ENCODE measurements at places on chromosomes 5 and 9. TPM values are rescaled to one million over a fixed set of nuclear protein-coding genes. Genes with fewer than 3 reads are reported as not detected.

Gene PALM2AKAP2
- 0.53 TPM for total RNA-seq

Gene ENTPD8
- 0.86 TPM for total RNA-seq

Gene SLC34A1
- total RNA-seq = not detected

Gene NFIB
- total RNA-seq = 5.8 TPM

Gene ENTREP1
- not detected for total RNA-seq

Gene DTWD2
- 2.1 TPM for total RNA-seq

Gene MEGF10
- total RNA-seq = not detected

Gene C8G
- not detected for total RNA-seq

Gene CARD6
- total RNA-seq = 4.9 TPM

Gene BTNL8
- not detected for total RNA-seq

Gene S1PR3
- total RNA-seq = 75.8 TPM

Gene QRFP
- not detected for total RNA-seq

Gene CCL28
- total RNA-seq = 0.86 TPM

Gene RRAGA
- total RNA-seq = 72.1 TPM

Gene GABRA1
- not detected for total RNA-seq

Gene PFN3
- not detected for total RNA-seq

Gene GTF3C5
- total RNA-seq = 41.8 TPM

Gene AFAP1L1
- 5.1 TPM for total RNA-seq

Gene GALT
- total RNA-seq = 19.0 TPM

Gene BSPRY
- total RNA-seq = not detected

Gene POC5
- 7.8 TPM for total RNA-seq

Gene PCDHA10
- total RNA-seq = not detected

Gene TRPM3
- 10.6 TPM for total RNA-seq

Gene TICAM2
- total RNA-seq = 9.5 TPM

Gene CDC20B
- total RNA-seq = not detected

Gene PHF19
- total RNA-seq = 56.5 TPM

Gene GAPVD1
- 32.3 TPM for total RNA-seq

Gene ADAMTSL2
- total RNA-seq = not detected

Gene ISOC1
- total RNA-seq = 23.9 TPM
